Cerebellar nuclear complex (tissue), 1 donor: ENCODE measurements at places on chromosomes 1 and 21.
A peak's percentile ranks its signal among the peaks of the same experiment; 100 is the strongest.

DNA sequence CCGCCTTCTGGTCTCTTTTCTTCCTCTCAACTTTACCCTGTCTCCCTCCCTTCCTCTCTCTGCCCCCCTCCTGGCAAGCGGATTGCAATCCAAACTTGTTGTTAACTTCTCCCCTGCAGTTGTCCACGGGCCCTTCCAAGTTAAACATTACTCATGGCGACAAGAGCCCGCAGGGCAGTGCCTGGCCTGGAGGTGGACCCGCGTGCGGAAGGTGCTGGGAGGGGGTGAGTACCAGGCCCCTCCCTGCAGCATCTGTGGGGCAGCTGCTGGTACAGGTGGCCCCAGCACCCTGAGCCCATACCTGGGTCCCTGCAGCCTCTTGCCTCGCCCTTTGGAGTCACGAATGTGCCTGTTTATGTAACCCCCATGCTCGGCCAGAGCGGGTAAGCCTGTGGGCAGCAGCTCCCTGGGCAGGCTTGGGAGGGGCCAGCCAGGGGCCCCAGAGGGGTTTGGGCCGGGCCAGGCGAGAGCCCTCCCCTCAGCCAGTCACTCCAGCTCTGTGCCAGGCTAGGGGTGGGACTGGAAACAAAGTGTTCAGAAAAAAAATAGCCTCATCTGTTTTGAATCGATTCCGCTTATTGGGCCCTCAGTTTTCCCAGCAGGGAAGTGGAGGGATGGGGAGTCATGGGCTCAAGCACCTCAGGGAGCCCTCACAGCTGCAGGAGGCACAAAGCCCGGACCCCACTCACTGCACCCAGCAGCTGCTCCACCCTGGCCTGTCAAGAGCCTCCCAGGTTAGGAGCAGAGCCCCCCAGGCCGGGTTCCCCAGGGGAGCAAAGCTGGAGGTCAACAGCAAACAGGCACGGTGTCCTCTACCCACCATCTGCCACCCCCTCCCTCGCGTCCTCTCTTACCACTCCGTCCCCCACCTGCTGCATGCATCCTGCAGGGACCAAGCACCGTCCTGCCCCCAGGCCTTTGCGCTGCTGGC lies 14.0 kb upstream of the FAAP20 start:
- DNase-seq: no peak

GRCh38 chr1:207898836-207899235 lies 12.1 kb downstream of the CD34 start:
- no peak for DNase-seq

DNA sequence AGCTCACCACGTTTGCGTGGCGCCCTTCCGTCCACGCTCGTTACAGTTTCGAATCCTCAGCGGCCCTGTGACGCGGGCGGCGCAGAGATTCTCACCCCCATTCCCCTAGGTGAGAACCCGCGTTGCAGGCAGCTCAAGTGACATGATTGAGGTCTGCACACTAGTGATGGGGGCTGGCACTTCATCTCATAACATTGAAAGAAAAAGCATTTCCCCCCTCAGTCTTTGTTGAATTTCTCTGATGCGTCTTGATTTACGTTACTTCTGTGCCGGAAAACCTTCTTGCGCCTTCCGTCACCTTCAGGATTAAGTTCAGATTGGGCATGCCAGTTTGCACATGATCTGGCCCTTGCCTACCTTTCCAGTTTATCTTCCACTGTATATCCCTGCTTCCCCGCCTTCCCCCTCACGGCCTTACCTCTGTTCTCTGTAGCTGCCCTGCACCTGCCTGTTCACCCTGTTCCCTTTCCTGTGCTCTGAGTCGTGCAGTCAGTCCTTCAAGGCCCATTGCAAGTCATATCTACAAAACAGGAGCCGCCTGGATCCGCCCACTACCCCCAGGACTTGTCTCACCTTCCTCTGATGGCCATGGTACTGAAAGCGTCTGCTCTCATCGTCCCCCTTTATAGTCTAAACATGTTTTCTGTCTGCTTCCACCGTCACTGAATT lies 1.1 kb downstream of the CTPS1 start:
- DNase-seq: no peak

DNA sequence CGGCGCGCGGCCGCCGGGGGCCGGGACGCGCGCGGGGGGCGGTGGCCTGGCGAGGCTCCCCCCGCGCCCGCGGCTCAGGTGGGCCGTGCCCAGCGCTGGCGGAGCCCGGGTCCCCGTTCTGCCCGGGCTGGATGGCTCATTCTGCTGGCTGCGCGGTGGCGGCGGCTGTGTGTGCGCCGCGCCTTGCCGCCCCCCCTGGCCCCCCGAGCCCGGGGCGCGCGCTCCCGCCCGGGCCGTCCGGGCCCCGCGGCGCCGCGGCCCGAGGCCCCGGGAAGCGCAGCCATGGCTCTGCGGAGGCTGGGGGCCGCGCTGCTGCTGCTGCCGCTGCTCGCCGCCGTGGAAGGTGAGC lies at the start of gene EPHB2:
TSS of gene EPHB2 (plus strand) at position 139 of the 349 bp plus-strand sequence. CDS start at position 283, 144 bp downstream.
- no peak for DNase-seq

GRCh38 chr1:240776237-240776636 lies 164.3 kb upstream of the GREM2 start:
- DNase-seq: no peak

GRCh38 chr1:52037402-52037814 lies 3.8 kb upstream of the KTI12 start:
- DNase-seq: no peak

DNA sequence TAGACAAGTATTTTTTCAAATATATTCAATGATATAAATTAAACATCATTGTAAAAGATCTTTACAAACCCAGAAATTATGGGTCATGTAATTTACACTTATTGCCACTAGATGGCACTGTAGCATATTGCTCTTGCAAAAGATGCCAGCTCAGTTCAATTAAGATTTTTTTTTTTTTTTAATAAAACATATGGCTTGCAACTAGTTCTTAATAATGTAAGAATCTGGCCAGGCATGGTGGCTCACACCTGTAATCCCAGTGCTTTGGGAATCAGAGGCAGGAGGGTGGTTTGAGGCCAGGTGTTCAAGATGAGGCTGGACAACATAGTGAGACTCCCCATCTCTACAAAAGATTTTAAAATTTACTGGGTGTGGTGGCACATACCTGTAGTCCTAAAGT lies 49.4 kb upstream of the DESI2 start:
- DNase-seq: no peak

GRCh38 chr1:248900637-248901036 lies 5.4 kb upstream of the PGBD2 start:
- DNase-seq: no peak

DNA sequence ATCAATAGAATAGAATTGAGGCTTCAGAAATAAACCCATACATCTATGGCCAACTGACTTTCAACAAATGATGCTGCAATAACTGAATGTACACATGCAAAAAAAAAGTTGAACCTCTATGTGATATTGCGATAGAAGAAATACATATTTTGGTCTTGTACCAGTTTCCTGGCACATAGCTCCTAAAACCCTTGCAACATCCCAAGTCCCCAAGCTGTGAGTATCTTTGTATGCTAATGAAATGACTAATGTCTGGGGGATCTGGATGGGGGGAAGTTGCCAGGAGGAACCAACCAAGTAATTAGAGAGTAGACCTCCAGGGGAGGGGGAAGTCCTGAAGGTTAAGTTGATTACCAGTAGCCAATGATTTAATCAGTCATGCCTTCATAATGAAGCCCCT lies 24.4 kb downstream of the BLZF1 start:
- DNase-seq: no peak

DNA sequence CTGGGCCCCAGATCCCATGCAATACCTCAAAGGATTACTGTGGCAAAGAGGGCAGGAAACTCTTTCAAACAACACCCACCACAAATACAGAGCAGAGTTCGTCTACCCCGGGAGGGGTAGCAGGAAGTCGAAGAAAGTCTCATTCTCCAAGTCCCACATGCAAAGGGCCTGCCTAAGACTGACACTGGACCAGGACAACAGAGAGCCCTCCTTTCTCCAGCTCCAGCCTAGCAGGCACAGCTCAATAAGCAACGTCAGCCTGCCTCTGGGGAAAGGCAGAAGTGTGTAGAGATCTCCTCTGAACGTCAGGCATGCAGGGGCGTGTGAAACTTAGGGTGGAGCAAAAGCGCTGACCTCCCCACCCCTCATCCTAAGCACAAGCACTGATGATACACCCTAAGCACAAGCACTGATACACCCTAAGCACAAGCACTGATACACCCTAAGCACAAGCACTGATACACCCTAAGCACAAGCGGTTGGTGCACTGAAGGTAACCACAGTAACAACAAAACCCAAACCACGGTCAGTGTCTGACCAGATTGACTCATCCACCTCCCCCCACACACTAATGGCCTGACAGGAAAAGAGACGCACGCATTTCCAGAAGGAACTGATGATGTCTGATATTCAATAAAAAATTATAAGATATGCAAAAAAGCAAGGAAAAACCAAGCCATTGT lies 1.3 kb downstream of the KRTAP12-3 start:
- DNase-seq: no peak

DNA sequence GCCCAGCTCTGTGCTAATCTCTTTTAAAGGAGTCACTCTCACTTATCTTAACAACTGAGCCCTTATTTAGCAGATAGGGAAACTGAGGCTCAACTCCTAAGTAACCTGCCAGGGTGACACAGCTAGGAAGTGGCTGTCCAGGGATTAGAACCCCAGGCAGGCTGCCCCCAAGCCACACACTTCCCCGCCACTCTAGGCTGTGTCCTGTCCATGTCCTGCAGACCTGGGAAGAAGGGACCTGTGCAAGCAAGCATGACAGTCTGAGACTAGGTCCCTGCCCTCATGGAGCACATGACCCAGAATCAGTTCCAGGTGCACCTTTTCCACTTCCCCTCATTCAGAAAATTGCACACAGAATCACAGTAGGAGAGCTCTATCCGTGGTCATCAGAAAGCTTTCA lies 12.2 kb downstream of the KIAA1614 start:
- no peak for DNase-seq

GRCh38 chr1:240093120-240093961 lies 1.7 kb downstream of the FMN2 start:
- no peak for DNase-seq

DNA sequence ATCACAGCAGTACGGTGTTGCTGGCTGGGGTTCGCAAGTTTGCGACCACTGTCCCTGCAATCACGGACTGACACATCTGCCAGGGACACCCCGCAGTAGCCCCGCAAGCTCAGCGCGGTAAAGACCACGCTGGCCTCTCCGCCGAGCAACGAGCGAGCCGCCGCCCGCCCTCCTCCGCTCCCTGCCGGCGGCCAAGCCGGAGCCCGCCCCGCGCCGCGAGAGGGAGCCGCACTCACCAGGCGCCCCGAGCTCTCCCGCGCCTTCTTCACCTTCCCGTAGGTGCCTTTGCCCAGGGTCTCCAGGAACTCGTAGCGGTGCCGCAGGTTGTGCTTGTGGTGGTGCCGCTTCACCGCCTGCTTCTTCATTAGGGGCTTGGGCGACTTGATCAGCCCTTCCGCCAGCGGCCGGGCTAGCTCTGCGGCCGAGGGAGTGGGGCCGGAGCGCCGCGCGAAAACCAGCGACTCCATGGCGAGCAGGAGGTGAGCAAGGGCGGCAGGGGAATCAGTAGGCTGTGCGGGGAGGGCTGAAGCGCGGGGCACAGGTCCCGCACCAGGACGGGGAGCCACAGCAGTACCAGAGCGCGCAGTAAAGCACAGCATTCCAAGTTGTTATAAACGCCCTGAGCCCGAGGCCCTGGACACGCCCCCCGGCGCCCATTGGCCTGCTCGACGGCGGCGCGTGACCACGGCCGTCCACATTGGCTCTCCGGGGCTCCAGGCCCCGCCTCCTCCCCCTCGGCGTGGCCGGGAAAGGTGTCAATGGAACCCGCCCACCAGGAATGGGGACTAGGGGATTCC lies at the start of gene NUAK2:
TSS of gene NUAK2 (minus strand) at position 584 of the 797 bp plus-strand sequence. CDS start at position 467, 117 bp downstream.
- peak; percentile 93 for DNase-seq

- DNase-seq: no peak
Measured at GRCh38 chr1:177933881-177934280, 36.0 kb downstream of the SEC16B start.

- no peak for DNase-seq
Measured at GRCh38 chr1:13462682-13463081, 51.1 kb downstream of the LRRC38 start.

DNA sequence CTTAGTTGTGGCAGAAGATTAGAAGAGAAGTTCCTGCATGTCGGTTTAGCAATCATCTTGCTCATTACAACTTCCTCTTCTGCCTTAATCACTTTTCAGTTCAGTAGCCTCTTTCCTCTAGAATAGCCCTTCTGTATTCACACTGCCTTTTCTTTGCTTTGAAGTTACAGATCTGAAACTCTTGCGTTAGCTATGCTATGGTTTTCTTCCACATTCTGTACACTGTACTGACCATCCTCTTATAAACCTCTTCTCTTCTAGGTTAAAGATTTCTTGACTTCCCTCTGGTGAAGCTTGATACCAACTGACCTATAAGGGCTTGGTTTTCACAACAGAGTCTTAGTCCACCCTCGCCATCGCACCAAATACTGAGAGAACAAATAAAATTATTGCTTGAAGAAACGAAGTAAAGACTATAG lies 35.0 kb downstream of the C21orf91 start:
- no peak for DNase-seq

DNA sequence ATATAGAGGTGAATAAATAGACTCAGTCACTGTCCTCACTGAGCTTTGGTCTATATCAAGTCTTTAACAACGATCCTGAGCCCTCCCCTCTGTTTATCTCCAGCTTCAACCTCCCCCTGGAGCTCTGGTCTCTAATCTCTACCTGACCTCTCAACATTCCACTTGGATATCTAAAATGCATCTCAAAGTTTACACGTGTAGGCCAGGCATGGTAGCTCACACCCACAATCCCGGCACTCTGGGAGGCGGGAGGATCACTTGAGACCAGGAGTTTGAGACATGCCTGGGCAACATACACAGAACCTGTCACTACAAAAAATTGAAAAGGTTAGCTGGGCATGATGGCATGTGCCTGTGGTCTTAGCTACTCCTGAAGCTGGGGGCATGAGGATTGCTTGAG lies 53.4 kb downstream of the GADD45A start:
- DNase-seq: no peak

- DNase-seq: no peak
Measured at GRCh38 chr1:117635805-117636204, 30.0 kb downstream of the TENT5C start.

DNA sequence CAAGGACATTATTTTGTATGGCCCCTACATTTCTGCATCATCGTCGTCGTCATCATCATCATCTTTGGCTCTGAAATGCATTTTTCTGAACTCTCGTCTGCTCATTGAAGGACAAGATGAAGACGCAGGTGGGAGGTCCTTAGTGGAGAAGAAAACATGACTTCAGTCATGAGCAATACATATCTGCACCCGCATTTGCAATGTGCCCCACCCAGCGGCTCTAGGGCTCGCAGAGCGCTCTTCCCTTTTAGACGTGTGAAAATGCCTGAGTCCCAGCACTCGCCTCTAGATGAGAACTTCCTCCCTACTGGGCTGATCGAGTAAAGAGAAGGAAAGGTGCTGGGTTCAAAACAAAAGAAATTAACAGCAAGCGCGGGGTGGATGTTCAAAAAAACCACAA lies 10.1 kb downstream of the C1orf174 start:
- no peak for DNase-seq

DNA sequence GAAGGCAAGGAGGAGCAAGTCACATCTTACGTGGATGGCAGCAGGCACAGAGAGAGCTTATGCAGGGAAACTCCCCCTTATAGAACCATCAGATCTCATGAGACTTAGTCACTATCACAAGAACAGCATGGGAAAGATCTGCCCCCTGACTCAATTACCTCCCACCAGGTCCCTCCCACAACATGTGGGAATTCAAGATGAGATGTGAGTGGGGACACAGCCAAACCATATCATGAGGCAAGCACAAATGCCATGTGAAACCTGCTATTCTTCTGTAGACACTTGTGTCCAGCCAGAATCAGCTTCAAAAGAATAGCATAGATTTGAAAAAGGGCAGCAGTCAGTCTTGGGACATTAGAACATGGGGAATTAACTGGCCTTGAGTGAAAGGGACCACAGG lies 32.2 kb upstream of the UBE2U start:
- no peak for DNase-seq
